ENCODE measurements at places on chromosomes 1 and 21. TPM values are rescaled to one million over a fixed set of nuclear protein-coding genes. Genes with fewer than 3 reads are reported as not detected.

Gene S100A3
- total RNA-seq, result 8.3 TPM

Gene TIAM1
- total RNA-seq, result 4.7 TPM

Gene SLC9C2
- total RNA-seq, result not detected

Gene VASH2
- total RNA-seq, result 3.3 TPM

Gene MARK1
- 19.4 TPM for total RNA-seq

Measured in posterior vena cava (tissue), 2 donors.